NCI-H226 (cell line): ENCODE measurements at places on chromosomes 16 and 17.
A peak's percentile ranks its signal among the peaks of the same experiment; 100 is the strongest.

- DNase-seq = no peak
These were observed 2.1 kb downstream of the ARMC7 start for GRCh38 chr17:75111777-75112335.

DNA sequence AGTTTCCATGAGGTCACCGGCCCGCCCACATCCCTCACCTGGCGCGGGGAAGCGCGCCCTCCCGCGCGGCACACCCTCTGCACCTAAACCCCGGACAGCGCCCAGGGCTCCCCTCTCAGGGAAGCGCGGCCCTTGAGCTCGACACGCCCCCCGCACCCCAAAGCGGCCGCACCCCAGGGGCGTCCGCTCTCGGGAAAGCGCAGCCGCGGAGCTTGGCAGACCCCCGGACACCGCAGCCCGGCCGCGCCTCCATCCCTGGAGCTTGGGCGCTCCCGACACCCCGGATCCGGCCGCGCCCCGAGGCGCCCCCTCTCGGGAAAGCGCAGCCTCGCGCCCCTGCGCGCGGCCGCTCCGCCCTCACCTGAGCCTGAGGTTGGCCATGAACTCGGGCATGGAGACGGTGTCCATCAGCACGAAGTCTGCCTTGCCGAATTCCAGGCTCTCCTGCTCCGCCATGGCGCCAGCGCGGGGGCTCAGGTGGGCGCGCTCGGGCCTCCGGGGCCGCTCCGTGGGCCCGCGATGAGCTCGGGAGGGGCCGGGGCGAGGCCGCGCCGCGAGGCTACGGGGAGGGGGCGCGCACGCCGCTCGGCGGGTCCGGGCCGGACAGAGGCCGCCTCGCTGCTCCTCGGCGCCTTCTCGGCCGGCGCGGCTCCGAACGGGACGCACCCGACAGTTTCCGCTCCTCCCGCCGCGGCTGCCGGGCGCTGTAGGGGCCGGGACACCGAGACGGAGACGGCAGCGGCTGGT lies at the start of gene MYO1D:
TSS of gene MYO1D (minus strand) at position 708 of the 747 bp plus-strand sequence. CDS start at position 456, 252 bp downstream.
- peak; percentile 52 for DNase-seq

DNA sequence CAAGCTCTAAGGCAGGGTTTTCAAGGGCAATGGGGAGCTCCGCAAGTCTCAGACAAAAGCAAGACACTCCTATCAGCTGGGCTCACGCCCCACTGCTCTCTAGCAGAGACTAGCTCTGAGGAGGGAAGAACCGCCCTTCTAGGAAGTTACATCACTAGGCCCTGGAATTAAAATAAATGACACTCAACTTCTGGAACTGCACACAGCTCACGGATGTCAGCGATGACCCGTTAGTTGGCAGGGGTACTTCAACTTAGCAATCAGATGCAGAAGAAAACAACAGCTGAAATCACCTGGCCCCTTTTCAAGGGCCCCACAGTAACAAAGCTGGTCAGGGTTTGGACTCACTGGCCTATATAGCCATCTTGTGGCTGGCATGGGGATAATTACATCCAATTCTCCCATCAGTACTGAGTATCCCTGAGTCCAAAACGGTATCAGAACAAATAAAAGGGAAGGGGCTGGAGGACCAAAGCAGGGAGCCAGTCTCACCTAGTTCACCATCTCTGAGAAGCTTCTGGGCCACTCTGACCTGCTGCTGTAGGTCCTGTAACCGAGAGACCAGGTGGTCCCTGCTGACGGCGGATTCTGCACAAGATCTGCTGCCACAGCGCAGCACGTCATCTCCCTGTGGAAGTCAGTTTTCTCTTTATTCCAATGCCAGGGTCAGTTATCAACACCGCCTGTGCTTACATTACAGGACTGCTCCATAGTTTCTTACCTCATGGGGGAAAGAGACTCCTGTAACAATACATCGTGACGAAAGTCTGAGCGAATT lies 22.2 kb downstream of the SERPINF1 start:
- DNase-seq = peak; percentile 48

DNA sequence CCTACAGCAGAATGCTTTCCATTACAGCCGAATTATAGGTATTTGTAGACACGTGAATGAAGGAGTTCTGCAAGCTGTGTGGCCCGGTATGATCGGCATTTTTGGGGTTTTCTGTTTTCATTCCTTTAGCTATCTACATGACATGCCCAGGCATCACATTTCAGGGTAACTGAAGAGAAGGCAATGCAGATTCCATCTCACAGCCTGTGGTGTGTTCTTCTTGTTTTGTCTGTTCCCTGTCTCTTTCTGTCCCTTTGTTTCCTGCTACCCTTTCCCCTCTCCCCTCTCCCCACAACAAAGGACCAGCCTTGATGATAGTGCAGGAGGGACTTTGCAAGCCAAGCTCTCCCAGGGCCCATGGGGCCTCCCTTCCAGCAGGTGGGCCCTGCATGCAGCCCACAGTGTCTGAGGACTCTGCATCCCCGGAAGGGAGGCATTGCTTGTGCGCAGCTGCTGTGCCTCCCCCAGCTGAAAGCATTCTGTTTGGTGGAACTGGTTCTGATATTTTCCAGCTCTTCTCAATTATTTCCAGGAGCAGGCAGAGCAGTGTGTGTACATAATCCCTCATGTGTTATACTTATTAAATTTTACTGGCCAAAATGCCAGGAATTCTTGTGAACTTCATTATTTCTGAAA lies 207.4 kb downstream of the RPTOR start:
- no peak for DNase-seq

DNA sequence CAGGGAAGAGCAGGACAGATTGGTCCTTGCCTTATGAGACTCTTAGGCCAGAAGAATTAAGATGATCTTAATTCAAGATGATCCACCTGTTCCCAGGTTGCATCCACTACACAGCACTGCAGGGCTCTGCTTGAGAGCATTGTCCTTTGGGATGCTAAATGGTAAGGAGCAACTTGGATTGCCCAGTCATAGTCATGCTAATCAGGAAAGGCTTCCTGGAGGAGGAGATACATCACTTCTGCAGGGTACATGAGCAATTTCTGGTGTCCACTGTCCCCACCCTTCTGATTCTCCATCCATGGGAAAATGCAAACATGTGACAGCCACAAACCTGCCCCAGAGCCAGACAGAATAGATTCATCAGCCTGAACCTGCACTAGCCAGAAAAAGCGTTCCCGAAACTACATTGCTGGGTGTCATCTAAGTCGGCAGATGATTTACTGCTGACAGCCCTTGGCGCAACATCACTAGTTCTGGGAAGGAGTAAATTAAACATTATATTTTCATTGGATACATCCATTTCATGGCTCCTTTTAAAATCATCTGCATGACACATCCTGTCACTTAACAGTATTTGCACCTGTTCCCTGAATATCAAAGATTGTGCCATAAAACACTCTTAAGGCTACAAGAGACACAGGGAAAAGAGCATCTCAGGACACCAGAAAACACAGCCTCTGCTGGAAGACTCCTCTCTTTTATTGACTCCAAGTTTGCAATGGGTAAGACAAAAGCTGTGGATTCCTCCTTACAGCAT lies 282.2 kb downstream of the MAF start:
- DNase-seq = no peak

- DNase-seq = no peak
These were observed 13.8 kb upstream of the GSDMA start for GRCh38 chr17:39949028-39949427.

DNA sequence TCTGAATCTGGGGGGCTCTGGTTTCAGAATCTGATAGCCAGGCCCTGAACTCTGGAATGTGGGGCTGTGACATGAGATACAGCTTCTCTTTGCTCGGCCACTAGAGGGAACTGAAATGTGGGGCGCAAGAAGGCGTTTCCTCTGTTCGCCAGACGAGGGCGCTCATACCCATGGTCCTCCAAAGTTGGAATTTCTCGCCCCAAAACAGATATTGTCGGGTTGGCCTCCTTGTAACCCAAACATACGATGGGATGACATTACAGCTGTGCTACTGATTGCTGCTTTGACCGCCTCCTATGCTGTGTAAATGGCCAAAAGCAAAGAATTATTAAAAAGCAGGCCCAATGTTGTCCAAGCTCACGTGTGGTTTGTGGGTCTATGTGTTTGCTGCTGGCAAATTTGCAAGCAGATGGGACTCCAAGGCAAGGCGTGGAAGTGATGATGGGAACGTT lies 13.1 kb upstream of the MSI2 start:
- peak; percentile 34 for DNase-seq

DNA sequence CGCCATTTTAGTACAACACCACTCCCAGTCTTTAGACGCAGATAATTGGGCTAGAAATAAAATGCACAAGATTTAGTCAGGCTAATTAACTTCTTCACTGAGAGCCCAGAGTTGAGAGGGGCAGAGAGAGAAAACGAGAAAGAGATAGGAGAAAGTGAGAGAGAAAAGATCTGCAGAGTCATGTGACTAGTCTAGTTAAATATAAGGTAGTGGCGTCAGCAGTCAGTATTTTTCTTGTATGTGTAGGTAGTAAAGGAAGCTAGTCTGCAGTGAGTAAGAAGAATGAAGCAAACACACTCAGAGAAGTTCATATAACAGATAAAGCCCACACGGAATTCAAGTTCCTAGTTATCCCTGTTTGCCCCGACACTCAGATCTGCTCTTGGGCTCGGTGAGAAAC lies 392.6 kb upstream of the ERCC4 start:
- no peak for DNase-seq

GRCh38 chr16:24737916-24738594 lies 8.6 kb downstream of the TNRC6A start:
- no peak for DNase-seq

GRCh38 chr17:75361996-75362395 lies 43.5 kb downstream of the GRB2 start:
- DNase-seq = no peak

GRCh38 chr17:52828621-52829020 lies 670.1 kb upstream of the CA10 start:
- no peak for DNase-seq

DNA sequence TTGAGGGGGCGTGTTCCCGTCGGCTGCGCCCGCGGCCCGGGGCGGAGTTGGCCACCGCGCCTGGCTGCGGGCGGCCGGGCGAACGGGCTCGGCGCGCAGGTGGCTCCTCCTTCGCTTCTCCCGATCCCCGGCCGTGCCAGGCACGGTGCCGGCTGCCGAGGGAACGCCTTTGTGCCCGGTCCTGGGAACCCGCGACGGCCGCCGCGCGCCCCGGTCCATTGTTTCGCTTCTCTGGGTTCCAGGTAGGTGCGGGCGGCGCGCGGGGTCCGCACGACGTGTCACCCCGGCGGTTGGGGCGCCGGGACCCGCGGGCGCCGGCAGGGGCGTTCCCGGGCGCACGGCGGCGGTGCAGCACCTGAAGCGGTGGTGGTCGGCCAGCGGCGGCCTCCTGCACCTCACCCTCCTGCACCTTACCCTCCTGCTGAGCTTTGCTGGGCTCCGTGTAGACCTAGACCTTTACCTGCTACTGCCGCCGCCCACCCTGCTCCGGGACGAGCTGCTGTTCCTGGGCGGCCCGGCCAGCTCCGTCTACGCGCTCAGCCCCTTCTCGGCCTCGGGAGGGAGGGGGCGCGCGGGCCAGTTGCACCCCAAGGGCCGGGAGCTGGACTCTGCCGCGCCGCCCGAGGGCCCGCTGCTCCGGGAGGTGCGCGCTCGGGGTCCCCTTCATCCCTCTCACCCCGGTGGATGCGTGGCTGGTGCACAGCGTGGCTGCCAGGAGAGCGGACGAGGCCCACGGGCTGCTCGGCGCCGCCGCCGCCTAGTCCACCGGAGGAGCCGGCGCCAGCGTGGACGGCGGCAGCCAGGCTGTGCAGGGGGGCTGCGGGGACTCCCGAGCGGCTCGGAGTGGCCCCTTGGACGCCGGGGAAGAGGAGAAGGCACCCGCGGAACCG lies 99.9 kb downstream of the EFCAB13 start:
- peak; percentile 53 for DNase-seq

GRCh38 chr16:67412294-67412693 lies 4.0 kb downstream of the ZDHHC1 start:
- DNase-seq = no peak

- DNase-seq = no peak
These were observed 6.0 kb upstream of the GFAP start for GRCh38 chr17:44921122-44921882.

- DNase-seq = no peak
These were observed 691 bp upstream of the TMEM98 start for GRCh38 chr17:32927201-32927723.

DNA sequence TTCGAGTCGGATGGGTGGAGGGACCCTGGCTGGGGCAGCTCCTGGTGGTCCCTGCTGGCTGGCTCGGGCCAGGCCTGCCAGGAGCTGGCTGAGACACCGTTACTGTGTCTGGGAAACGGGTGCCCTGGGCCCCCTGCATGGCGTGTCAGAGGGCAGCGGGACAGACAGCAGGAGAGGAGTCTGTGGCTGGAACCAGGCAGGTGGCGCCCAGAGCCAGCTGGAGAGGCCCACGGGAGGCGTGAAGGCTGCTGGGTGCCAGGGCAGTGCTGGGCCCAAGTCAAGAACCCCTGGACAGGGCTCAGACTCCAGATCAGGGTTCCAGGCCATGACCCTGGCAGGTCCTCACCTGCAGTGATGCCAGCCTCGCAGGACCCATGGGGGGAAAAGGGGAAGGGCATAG lies 16.6 kb downstream of the SOX8 start:
- DNase-seq = no peak

DNA sequence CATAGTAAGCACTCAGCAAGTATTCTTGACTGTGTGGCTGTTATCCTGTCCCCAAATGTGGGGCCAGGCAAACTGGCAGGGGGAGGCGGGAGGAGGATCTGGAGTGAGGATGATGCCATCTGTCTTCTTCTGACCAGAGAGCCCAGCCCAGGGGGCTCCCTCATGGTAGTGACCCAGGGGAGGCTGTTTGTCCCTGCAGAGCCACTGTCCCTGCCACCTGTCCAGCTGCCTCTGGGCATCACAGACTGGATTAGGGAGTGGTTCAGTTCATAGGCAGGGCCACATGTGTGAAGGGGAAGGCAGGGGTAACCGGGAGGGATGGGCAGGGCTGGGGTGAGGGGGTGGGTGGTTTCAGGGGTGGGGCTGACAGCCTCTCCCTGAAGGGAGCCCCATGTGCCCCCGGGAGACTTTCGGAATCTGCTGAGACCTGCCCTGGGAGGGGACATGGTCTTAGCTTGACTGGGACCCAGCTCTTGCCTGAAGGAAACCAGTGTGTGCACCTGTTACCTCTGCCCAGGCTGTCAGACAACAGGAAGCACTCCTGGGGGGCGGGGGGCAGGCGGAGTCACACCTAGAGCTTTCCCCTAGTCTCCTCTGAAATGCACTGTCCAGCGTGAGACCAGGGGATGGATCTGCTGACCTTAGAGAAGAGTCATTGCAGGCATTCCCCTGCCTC lies 15.2 kb downstream of the ARHGAP23 start:
- no peak for DNase-seq

DNA sequence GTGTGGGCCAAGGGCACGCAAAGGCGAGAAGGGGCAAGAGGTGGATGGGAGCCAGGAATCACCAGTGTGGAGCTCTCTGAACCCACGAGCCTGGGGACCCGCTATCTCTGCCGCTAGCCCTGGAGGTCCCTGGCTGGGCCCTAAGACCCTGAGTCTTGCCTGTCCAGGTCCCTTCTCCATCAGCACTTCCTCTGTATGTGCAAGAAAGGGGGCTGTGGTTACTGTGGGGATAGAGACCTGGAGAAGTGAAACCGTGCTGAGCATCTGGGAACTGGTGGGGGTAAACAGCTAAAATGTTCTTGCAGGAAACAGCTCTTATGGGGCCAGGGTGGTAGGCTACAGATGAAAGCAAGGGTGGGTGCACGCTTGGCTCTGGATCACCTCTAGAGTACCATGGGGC lies 3.1 kb downstream of the SPNS3 start:
- no peak for DNase-seq

- DNase-seq = no peak
These were observed 7.2 kb upstream of the ADGRG3 start for GRCh38 chr16:57660715-57661463.
